NAMALWA (cell line): ENCODE measurements at places on chromosomes 11 and 22.

DNA sequence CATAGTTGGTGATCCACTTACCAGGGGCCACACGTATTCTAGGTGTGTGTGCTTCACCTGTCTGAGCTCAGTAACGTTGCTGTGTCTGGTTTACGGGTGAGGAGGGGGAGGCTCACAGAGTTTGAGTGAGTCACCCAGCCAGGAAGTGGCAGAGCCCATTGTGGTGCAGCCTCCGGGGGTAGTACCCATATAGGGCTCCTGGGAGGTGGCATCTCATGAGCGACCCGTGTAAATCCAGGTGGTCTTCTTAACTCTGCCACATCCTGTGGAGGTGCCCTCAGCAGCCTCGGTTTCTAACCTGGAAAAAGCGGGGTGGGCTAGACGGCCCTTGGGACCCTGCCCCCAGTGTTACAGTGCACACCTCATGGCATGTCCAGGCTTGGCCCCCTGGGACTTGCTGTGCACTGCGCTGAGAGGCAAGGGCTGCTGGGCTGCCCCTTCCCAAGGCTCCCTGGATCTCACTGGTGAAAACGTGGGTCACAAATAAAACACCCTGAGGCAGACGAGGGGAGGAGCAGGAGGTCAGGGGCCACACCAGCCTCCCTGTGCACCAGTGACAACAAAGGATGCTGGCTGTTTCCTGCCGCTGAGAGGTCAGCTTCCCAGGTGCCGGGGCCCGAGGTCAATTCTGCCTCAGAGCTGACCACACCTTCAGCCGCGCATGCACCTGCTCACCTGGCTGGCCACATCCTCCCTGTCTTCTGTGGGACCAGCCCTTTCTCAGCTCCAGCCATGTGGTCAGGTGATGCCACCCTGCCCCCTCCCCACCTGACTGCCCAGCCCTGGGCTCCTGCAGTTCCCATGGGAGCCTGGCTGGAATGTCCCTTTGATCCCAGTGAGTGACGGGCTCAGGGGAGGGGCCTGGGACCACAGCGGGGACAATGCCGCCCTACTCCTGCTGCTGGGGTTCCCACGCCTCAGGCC is 305.1 kb downstream of the CTTN start:
- DNase-seq = no peak

GRCh38 chr11:57210781-57211180 is 26.3 kb downstream of the APLNR start:
- DNase-seq = no peak

DNA sequence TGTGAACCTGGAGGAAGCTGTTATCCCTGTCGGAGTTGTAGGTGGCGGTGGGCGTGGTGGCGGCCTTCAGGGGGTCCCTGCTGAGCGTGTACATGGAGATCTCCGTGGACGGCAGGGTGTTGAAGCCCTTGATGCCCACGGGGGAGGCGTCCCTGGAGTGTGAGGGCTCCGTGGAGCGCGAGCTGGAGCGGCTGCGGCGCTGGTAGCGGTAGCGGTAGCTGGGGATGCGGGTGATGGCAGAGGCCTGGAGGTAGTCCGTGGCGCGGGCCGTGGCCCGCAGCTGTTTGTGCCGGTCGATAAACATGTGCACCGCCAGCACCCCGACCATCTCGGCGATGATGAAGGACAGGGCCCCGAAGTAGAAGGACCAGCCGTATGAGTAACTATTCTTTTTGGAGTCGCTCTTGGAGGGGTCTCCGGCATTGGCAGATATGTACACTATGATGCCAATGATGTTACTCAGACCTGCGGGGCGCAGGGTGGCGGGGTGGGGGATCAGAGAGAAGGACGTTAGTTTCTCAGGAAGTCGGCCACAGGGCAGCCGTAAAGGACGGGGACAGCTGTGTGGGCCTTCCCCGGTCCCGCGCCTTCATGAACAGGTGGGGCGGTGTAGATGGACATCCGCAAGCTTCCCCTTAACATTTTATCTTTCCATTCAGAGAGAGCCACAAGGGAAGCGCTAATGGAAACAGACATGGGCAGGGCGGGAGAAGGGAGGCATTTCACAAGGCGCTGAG is 35.6 kb upstream of the EIF3D start:
- DNase-seq = no peak

DNA sequence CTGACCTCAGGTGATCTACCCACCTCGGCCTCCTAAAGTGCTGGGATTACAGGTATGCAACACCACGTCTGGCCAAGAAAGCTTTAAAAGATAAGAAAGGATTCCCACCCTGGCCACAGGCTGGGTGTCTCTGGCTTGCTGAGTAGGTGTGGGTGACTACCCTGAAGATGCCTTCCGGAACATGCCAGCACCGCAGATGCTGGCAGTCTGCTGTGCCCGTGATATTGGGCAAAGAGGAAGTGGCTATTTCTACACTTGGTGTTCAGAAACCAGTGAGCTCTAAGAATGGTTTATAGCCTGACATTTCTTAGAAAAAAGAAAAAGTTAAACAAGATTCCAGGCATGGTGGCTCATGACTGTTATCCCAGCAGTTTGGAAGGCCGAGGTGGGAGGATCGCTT is 6.1 kb downstream of the MRPL11 start:
- DNase-seq = no peak

DNA sequence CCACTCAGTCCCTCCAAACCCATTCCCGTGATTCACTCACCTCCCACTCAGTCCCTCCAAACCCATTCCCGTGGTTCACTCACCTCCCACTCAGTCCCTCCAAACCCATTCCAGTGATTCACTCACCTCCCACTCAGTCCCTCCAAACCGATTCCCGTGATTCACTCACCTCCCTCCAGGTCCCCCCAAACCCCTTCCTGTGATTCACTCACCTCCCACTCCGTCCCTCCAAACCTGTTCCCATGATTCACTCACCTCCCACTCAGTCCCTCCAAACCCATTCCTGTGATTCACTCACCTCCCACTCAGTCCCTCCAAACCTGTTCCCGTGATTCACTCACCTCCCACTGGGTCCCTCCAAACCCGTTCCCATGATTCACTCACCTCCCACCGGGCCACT is 639.6 kb downstream of the BRD1 start:
- no peak for DNase-seq

DNA sequence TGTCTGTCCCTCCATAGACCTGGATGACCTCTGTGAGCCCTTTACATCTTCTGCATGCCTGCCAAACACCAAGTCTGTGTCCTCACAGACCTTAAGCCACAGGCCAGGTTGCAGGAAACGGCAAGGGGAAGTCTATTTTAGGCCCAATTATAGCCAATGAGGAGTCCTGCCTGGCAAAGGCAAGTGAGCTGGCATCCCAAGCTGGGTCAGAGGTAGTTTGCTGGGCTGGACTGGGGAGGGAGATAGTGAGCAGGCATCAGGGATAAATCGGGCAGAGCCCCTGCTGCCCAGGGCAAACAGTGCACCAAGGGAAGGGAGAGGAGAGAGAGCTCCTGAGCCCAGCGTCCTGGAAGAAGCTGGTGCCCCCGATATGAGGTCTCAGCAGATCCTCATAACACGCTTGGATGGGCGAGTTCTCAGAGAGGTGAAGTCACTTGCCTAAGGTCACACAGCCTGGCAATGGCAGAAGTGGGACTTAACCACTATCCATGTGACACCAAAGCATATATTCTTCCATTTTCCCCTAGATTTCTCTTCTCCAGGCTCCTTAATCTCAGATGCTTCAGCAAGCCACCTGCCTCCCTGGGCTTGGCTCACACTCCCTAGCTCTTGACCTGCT is 3.7 kb upstream of the RELT start:
- DNase-seq = peak; percentile 52

DNA sequence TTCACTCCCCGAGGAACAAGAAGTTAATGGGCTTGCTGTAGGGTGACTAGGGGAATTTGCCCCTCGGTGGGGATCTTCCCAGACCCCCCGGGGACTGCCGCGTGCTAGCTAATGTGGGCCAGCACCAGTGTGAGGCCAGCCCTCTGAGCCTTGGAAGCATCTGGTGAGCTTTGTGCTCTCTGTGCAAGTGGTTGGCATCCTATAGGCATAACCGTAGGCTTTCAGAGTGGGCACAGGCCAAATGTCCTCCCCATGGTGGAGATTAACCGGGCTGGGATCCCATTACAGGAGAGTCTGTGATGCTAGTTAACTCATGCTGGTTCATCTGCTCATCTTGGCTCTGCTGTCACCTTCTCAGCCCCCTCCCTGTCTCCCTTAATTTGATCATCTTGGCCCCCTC is 125.7 kb downstream of the TRIM29 start:
- DNase-seq = no peak

DNA sequence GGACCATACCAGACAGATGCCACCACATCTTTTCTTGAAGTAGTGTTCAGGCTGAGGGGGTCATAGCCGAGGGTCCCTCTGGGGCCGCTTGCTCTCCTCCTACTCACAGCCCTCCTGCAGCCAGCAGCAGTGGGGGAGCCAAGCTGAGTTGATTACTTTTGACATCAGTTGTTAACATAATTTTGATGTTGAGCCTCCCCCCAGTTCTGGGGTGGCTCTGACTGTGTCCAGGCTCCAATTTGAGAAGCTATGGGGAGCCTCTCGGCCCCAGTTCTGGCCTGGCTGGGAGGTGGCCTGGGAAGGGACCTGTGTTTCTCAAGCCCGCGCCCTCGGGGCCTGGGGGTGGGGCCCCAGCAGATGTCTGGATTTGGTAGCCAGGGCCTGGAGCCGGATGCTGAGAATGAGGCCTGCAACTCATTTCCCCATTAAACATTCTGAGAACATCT is 47.9 kb downstream of the KCNQ1OT1 start:
- DNase-seq = no peak

DNA sequence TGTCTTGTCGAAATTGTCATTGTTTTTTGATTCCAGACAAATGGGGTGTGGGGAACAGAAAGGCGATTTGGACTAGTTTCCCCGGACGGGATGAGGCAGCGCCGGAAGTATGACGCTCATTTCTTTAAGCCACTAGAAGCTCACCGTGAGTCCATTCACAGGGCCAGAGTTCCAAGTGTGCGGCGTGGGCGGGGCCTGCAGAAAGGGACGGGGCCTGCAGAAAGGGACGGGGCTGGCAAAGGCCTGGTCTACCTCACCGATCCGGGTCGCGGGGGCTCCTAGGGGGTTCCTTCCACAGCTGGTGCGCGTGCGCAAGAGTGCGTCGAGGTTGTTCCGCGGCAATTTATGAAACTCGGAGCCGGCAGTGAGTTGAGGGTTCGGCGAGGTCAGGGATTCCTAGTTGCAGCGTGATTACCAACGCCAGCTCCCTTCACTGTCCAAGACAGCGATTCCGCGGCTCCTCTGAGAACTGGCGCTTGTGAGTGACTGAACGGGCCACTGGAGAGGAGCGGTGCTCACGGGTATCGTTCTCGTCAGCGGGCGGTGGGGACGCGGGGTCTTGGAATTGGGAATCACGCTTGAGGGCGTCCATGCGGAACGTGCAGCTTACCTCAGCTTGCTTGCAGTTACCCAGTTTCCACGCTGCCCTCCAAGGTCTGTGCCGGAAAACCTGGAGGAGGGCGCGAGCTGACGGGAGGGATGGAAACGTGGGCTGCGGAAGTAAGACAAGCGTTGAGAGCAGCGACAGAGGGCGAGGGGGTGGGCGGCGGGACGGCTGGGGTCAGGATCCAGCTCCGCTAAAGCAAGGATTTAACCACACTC is at the start of gene ZNF215:
Gene ZNF215, plus strand, starts transcription at position 219 of the 822 bp plus-strand sequence. CDS start 5,847 bp downstream, outside the sequence.
- DNase-seq = peak; percentile 83

- no peak for DNase-seq
Measured at GRCh38 chr22:40211476-40212054, 33.8 kb downstream of the TNRC6B start.

DNA sequence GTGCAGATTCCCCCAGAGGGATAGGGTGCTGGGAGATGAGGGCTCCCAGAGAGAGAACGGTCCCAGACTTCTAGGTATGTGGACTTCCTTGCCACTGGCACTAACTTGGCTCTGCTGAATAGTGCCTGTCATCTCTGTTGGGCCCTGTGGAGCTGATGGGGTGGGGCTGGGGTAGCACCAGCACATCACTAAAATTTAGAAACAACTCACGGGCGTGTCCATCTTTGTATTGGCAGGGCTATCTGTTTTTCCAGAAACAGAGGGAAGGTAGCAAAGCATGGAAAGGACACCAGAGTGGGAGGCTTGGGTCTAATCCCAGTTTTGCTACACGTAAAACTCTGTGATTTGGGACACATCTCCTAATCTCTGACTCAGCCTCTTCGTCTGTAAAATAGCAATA is 25.8 kb downstream of the SWAP70 start:
- DNase-seq = no peak
